ENCODE measurements at places on chromosomes 7 and 10.

DNA sequence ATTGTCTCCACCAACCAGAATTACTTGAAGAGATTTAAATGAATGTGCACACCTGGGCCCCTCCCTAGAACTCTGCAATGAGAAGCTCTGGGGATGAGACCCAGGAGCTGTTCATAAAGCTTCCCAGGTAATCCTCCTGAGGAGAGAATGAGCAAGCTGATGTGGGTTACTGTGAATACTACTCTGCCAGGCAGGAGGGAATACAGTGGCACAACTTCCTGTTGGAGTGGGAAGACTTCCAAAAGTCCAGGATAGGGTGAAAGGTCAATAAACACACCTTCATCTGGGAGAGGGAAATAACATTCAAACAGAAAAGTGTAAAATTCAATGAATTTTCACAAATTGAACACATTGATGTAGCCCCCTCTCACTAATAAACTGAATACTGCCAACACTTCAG lies 351.4 kb downstream of the ABCA13 start:
- no peak for DNase-seq

- no peak for DNase-seq
Measured at GRCh38 chr7:26374647-26375373, 83.1 kb downstream of the SNX10 start.

DNA sequence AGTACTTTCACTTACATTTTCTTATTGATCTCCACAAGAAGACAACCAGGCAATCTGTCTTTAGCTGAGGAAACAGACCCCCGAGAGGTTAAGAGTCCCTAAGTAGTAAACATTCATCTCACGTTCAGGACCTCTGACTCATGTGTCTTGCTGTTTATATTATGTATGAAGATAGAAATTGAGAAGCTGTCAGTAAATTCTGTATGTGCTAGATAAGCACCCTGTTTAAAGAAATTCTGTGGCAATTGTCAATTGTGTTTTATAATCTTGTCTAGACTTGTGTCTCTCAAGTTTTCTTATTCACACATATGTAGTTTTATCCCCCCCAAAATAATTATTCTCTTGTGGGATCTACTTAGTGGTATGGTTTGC lies 14.5 kb downstream of the ADK start:
- DNase-seq = peak; percentile 67

- no peak for DNase-seq
Measured at GRCh38 chr10:14366760-14367159, 36.0 kb upstream of the FRMD4A start.

- DNase-seq = no peak
Measured at GRCh38 chr7:39637963-39638485, 14.7 kb downstream of the RALA start.

DNA sequence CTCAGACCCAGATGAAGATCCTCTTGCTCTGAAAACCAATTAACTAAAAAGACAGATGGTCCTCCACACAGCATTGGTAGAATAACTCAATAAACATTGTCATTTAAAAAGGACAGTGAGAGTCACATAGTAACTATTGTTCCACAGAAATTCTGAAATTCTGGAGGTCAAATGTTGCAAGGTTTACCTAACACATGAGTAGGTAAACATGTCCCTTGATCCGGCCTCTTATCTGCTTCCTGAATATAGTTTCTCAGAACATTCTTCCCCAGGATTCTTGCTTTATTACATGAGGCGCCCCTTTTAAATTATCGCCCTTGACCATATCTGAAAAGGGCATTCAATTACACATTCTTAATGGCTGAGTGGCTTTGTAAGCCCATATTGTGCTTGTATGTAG lies 270.7 kb downstream of the SEMA3D start:
- no peak for DNase-seq

- peak; percentile 34 for DNase-seq
Measured at GRCh38 chr7:8109196-8110022, 140.8 kb downstream of the GLCCI1 start.

DNA sequence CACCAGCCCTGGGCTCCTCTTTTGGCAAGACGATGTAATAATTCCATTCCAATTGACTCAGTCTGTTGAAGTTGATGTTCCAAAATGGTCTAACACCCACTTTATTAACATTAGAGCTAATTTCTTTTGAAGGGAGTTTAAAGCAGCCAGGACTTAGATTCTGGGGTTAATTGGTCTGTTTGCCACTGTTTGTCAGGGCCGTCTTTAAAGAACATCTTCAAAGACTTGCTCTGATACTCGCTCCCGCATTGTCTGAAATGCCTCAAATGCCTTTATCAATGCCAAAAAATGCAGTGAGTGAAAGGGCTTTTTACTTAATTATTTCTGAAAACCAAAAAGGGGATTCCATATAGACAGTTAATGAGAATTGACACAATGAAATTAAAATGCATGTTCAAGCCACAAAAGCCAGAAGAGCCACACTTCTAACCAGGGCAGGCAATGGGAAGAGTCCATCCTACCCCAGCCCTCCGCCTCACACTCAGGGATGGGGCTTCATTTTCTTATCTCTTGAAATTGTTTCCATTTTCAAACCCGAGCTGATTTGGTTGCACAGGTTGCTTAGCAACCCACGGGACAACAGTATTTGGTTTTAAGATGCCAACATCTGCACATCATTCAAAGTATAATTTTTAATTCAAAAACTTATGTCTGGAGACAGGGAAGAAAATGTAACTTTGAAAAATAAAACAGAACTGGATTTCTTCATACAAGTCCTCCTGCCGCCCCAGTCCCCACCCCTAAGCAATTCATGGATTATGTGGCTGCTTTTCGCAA lies 163.0 kb downstream of the FGFR2 start:
- no peak for DNase-seq
